ENCODE measurements at places on chromosomes 7 and 10.

DNA sequence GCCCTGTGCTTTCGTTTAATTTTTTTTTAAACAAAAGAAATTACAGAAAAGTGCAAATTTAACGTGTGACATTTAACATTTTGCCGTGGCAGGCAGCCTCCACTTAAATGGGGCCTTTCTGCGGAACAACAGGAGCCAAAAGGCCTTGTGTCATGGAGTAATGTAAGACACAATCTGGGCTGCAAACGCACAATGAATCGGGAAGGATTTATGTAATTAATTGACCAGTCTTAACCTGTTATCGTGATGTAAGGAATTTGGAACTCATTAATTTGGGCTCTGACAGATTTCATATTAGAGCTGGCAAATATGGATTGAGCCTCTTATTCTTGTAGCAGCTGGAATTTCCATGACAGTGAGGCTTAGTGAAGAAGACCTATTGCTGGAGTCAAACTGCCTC is 86.4 kb downstream of the SNX10 start:
- no peak for DNase-seq

DNA sequence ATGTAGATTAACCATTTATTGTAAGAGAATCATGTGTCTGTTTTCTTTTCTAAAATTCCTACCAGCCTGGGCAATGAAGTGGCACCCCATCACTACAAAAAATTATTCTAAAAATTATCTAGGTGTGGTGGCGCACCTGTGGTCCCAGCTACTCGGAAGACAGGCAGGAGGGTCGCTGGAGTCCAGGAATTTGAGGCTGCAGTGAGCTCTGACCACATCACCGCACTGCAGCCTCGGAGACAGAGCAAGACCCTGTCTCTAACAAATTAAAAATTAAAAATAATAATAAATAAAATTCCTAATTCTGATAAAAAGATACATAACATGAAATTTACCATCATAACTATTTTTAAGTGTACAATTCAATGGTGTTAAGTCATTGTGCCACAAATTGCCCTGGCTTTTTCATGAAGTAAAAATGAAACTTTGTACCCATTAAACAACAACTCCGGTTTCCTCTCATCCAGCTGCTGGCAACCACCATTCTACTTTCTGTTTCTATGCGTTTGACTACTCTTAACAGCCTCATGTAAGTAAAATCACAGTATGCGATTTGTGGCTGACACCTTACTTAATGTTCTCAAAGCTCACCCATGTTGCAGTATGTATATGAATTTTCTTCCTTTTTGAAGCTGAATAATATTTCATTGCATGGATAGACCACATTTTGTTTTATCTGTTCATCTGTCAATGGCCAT is 20.6 kb upstream of the USP6NL start:
- no peak for DNase-seq

DNA sequence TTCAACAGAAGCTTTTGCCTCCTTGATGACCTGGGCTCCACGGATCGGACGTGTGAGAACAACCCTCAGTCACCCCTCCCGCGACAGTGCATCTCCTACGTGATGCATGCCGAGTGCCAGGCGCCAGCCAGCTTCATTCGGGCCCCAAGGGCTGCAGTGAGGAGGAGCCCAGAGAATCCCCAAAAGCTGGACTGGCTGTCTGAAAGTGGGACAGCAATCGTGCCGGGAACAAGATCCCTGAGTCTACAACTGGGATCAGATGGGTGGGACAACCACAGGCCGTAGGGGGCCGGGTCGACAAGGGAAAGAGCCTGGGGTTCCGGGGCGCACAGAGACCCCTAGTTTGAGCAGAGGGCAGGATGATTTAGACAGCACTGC is 27.2 kb downstream of the EBF3 start:
- no peak for DNase-seq

GRCh38 chr7:114832906-114833595 is 88.8 kb upstream of the MDFIC start:
- no peak for DNase-seq

DNA sequence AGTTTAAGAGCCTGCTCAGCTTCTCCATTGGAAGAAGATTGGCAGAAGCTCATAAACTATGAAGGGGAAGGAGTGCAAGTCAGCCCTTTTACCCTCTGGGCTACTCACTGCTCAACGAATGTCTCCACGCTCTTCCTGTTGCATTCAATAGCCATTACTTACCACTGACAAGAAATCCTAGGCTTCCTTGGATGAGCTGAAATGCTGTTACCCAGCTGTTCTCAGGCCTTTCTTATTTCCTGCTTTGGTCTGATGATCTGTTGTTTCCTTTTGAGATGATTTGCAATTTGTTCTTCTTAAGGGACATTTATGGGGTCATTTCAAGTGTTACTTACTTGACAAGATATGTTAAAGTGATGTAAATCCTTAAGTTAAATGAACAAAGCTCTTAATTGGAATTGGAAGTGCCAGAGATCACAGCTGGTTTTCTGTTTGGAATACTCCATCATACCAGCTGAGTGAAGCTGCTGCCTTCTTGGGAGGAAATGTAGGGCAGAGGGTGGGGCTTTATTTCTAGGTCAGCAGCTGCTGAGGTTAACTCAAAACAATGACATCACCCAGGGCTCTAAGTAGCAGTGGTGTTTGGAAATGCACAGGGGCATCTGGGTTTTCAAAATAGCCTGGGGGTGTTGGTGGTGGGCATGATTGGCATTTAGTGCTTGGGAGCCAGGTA is 170.0 kb downstream of the PRKCQ start:
- peak; percentile 76 for DNase-seq

DNA sequence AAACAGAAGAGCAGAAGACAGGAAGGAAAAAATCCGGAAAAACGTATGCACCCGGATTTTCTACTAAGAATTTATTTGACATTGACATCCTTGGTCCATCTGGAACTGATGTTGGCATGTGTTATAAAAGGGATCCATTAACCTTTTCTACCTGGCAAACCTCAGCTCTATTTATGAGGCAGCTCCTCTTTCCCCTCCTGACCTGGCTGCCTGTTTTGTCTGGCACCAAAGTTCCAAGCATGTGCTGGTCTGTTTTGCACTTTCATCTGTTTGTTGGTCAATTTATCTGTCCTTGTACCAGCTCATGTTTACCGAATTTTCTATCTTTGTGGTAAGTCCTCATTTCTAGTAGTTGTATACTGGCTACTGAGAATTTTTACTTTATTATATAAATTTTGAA is 258.0 kb downstream of the TNS3 start:
- DNase-seq: no peak

- no peak for DNase-seq
These were observed 101.1 kb downstream of the PLXNA4 start for GRCh38 chr7:132475037-132475668.

- no peak for DNase-seq
These were observed 29.5 kb downstream of the WASL start for GRCh38 chr7:123719197-123719721.

GRCh38 chr7:119522263-119522662 is 750.7 kb upstream of the KCND2 start:
- no peak for DNase-seq
